ENCODE measurements at places on chromosomes 2 and 18.

- no peak for DNase-seq
Measured at GRCh38 chr2:190607657-190608357, 41.1 kb upstream of the NAB1 start.

DNA sequence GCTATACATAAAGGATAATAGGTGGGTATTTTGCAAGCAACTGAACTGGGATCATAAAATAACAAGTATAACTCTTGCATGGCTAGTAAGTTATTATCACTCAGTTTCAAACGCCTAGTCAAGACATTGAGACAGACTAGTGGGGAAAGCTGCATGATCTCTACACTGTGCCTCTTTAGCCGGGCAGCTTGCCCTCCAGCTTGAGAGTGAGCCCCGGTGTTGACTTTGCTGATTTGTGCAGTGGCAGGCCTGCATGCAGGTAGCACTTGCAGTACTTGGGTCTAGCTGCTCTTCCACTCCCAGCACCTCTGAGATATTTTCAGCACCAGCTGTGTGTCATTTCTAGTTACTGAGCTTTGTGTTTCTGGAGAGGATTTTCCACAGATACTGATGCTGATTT, 118.8 kb upstream of the DAPL1 start:
- no peak for DNase-seq

- peak; percentile 44 for DNase-seq
Measured at GRCh38 chr2:234335661-234336228, 161.1 kb downstream of the ARL4C start.

GRCh38 chr2:47056374-47056773, 98.7 kb downstream of the STPG4 start:
- DNase-seq: no peak

GRCh38 chr2:47126783-47127182, 28.3 kb downstream of the STPG4 start:
- no peak for DNase-seq

- no peak for DNase-seq
Measured at GRCh38 chr2:43212931-43213330, 13.5 kb downstream of the ZFP36L2 start.

- peak; percentile 63 for DNase-seq
Measured at GRCh38 chr2:68828887-68829708, 42.1 kb downstream of the BMP10 start.

DNA sequence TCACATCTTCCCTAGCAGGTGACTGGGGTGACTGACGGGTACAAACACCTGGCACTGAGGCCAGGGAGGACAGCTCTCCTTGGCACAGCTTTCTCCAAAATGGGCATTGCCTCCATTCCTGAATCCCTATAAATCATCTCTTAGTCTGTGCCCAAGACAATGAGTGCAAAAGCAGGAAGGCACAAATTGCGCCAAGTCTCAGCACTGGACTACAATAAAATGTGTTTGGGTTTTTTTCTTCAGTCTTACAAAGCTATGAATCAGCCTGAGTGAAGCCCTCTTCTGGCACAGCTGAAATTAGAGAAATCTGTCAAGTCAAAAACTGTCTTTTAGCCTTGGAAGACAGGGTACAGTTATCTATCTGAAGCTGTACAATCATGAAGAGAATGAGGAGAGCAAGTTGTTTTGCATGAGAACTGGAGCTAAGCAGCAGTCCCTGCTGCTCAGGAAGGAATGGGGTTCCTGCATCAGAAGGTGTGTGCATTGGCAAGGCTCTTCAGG, 90.8 kb downstream of the EPB41L3 start:
- DNase-seq: no peak

DNA sequence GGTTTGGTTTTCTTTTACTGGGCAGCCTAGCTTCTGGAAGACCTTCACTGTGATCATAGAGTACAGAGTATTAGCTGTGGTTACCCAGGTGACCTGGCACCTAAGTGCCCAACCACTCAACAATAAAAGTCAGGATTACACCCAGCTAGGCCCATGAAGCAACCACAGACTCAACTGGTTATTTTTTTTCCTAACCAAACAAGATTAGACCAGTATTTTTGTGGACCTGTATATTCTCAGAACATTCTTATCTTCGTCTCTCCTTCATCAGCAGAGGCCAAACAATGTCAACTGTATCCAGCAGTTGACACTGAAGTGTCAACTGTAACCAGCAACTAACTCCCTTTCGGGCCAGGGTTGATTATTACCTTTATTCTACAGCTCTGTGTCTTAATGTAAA, 289.2 kb upstream of the SLC39A10 start:
- DNase-seq: no peak

GRCh38 chr2:157443795-157444640, at the start of gene CYTIP:
Gene CYTIP (minus strand): TSS chr2:157444089. CDS start chr2:157444020, 69 bp downstream.
- DNase-seq: peak; percentile 68

GRCh38 chr2:100977511-100977910, 24.6 kb upstream of the RPL31 start:
- DNase-seq: no peak

- peak; percentile 22 for DNase-seq
Measured at GRCh38 chr2:68385220-68385906, 20.3 kb downstream of the PLEK start.
